ENCODE measurements at places on chromosomes 12 and 14.

GRCh38 chr14:68814238-68814538 is 21.3 kb upstream of the ZFP36L1 start:
- no peak for DNase-seq

- DNase-seq, result no peak
Measured at GRCh38 chr14:61399365-61399764, 78.0 kb downstream of the PRKCH start.

GRCh38 chr12:106176560-106176959 is 37.8 kb upstream of the NUAK1 start:
- DNase-seq, result no peak

GRCh38 chr14:34620115-34620514 is 9.8 kb downstream of the SNX6 start:
- DNase-seq, result no peak

GRCh38 chr12:95096852-95097251 is 23.4 kb upstream of the NR2C1 start:
- DNase-seq, result no peak

DNA sequence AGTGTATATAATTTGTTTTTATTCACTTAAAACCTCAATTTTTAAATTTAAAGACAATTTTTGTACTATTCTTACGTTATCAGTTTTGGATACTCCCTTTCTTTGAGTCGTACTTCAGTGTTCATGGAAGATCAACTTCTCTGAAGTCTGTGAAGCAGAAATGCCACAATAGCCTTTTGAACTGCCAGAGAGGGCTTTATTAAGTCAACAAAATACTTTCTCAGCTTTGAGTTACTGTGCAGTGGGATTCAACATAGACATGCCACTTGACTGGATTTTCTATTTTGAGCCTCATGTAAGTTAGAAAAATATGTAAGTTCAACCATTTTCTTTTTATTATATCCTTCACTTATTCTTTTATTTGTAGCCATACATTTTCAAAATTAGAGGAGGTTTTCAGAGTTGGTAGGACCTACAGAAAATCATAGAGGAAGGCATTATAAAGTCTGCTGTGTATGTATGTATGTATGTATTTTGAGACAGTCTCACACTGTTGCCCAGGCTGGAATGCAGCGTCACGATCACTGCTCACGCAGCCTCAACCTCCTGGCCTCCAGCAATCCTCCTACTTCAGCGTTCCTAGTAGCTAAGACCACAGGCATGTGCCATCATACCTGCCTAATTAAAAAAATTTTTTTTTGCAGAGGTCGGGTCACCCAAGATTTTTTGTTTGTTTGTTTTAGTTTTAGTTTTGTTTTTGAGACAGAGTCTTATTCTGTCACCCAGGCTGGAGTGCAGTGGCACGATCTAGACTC is 31.3 kb upstream of the BCAT1 start:
- no peak for DNase-seq

- DNase-seq, result no peak
Measured at GRCh38 chr12:76560086-76560491, 518 bp upstream of the OSBPL8 start.

GRCh38 chr12:115623764-115624334 is 653.6 kb downstream of the MED13L start:
- no peak for DNase-seq

GRCh38 chr12:75257510-75257909 is 47.9 kb upstream of the KCNC2 start:
- no peak for DNase-seq

DNA sequence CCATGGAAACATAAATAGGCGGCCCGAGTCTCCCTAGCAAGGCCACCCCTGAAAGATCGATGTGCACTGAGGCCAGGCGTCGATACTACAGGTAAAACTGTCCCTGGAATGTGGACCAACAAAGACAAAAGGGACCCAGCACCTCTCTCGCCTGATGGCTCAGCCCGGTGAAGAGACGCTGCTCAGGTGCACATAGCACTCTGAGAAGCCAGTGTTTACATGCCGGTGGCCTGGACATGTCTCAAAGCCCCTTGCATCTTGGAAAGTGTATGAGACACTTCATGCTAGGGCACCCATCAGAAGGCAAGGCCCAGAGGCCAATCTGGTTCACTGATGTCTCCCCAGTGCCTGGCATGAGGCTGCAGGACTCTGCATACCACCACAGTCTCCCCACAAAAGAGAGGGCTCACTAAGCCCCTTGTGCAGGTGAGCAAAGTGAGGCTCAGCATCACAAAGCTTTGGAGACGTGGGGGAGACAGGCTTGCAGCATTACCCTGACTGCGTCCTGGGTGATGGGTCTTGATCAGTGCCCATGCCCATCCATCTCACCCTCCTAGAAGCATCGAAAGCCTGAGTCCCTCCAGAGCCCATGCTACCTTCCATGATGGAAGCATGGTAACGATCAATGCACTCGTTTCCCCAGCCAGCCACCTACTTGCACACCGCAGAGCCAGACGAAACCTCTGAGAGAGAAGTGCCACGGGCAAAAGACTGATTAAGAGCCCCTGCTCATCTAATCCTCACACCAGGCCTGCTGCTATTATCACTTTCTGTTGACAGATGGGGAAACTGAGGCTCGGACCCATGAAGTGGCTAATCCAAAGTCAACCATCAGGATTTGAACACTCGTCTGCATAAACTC is 16.1 kb downstream of the BCL11B start:
- no peak for DNase-seq

- DNase-seq, result no peak
Measured at GRCh38 chr14:21219561-21220111, 49.6 kb downstream of the HNRNPC start.

GRCh38 chr14:96629082-96629481 is 126.9 kb downstream of the PAPOLA start:
- DNase-seq, result no peak

GRCh38 chr14:53793790-53794505 is 162.7 kb downstream of the BMP4 start:
- DNase-seq, result no peak

GRCh38 chr12:118448341-118448740 is 72.0 kb downstream of the SUDS3 start:
- DNase-seq, result no peak

GRCh38 chr12:22190969-22191368 is 143.5 kb downstream of the ST8SIA1 start:
- DNase-seq, result no peak

DNA sequence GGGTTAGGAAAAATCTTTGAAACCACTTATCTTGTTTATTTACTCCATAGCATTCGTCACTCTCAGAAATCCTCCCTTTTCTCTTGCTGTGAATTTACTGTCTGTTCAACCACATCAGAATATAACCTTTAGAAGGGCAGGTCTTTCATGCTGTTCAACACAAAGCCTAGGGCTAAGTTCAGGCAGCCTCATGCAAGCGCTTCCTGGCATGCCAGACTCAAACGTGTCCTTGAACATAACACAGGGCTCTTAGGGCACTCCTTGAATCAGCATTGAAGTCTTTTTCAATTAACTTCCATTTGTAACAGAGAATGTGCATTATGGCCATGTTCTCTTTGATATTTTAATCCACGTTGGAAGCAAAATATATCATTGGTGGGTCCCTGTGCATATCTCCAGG is 377.7 kb downstream of the GLT1D1 start:
- no peak for DNase-seq

DNA sequence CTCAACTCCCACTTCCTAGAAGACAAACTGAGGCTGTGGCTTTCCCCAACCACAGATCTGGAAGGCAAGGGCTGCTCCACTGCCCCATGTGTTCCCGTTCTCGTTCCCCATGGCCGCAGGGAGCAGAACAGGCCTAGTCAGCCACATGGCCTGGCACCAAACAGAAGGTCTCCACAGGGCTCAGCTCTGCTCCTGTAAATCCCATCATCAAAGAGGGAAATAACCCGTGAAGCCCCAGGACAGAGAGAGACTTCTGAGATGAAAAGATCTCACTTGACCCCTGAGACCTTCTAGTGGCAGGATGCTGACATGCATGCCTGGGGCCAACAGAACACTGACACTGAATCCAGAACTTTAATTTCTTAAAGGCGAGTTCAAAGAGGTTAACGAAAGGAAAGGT is 68.9 kb downstream of the BCL11B start:
- no peak for DNase-seq

GRCh38 chr12:93803424-93803807 is 126.2 kb downstream of the CRADD start:
- no peak for DNase-seq

GRCh38 chr12:127133675-127134335 is 1133.2 kb upstream of the TMEM132C start:
- DNase-seq, result no peak
